Activated CD8-positive, alpha-beta memory T cell treated with anti-CD3 and anti-CD28 coated beads for 48 hours (primary cell): ENCODE measurements at places on chromosomes 11 and 22.

DNA sequence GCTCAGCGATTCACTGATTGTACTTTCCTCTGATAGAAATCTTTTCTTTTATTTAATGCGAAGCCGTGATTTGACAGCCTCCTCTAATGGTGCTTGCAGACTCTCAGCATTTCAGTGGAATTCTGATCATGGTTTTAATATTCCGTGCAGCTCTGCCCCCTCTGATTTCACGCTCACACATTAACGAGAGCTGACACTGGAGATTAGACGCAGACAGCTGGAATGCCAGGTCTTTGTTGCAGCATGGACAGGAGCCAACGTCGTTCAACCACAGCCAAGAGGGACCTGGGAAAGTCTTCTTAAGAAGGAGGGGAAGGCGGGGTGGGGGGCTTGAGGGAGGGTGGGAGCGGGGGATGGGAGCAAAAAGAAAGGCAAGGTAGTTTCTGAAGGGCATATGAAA lies 186.4 kb downstream of the BLID start:
- no peak for DNase-seq

GRCh38 chr11:111366560-111367410 lies 12.3 kb downstream of the POU2AF1 start:
- DNase-seq = no peak

DNA sequence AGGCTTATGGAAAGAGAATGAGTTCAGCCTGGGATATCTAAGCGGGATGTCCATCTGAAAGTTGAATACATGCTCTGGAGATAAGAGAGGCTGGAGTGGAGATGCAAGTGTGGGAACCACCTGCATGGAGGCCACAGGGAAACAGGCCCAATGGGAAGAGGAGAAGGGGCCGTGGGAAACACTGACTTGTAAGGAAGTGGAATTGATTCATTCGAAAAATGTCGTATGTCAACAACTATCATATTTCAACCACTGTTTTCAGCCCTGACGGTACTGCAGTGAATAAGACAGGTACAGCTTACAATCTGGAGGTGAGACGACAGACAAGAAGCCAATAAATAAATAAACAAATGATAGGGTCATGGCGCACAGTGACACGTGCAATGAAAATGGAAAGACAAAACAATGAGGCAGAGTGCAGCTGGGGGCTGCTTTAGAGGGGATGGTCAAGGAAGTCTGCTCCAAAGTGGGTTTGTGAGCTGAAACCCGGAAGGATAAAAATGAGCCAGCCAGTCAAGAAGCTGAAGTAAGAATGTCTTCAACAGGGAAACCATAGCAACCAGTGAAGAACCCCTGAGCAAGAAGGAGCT lies 35.9 kb downstream of the EFCAB6 start:
- DNase-seq = no peak

DNA sequence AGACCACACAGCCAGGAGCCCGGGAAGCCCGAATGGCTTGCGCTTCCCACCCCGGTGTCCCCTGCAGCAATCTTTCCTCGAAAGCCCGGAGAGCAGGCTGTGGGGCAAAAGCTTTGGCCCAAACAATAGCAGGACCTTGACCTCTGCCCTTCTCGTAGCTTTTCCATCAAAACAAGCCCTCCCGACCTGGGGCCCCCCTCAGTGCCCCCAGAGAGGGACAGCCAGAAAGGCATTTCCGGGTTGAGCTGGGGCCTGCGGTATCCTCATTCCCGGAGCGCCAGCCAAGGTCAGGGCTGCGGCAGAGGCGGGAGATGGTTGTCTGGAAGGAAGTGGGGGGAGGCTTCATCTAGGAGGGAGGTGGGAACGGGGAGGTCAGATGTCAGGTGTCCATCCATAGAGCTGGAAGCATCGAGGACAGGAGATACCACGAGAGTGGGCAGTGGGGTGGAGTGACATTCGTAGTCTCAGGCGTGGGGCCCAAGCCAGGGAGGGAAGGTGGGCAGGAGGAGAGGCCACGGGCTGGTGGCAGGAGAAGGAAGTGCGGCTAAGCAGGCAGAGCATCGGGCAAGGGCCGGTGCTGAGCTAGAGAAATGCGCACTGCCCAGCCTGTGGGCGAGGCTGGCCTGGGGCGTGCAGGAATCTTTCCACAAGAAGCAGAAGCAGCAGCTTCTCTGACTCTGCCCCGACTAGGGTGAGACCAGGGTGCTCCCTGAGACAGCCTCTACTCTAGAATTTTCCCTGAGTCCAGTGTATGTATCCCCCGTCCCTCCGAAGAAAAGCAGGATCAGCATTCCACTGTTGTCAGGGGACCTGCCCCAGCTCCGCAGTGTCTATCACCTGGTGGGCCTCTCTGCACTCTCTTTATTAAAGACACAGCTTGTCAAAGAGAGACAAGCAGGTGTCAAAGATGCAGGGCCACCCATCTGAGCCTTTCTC lies 14.3 kb downstream of the PDGFB start:
- no peak for DNase-seq

DNA sequence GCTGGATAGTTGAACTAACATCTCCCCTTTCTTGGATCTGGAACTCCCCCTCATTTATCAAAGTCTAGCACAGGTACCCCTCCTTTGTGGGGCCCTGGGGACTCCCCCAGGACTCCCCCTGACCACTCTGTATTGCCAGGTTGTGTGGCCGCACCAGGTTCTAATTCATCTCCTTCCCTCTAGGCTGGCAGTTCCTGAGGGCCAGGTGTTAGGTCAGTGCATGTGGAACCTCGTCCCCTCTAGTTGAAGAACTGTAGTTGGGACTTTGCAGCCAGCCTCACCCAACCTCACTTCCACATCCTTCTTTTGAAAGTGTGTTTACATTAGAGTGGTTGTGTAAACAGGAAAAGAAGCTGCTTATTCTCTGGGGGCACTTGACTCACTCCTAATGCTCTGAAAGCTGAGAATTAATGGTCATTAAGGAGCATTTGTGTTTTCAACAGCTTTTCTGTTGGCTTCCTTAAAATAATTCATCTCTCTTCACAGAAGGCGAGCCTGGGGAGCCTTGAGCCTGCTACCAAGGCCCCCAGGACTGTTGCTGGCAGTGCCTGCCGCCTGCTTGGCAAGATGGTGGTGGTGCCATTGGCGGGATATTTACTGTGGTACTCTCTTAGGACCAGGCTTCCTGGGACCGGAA lies 11.8 kb downstream of the UPB1 start:
- no peak for DNase-seq

- DNase-seq = no peak
Observed at GRCh38 chr11:68017980-68018729, 8.0 kb downstream of the ALDH3B1 start.

DNA sequence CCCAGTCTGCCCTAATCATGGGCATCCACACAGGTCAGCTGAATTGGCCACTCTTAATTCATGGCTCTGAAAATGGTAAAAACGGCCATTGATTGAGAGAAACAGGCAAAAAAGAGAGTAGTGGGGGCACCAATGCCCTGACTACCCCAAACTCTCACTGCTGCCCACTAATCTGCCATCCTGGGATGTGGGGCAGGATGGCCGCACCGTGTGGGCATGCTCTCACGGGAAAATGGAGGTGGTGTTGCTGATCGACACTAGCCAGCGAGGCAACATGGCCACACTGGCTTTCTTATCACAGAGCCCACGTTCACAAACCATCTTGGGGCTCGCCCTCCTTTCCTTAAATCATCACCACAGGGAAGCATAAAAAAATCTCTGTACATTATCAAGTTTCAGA lies 11.2 kb upstream of the TUB start:
- no peak for DNase-seq
